ENCODE measurements at places on chromosomes 5 and 9.

- DNase-seq, result no peak
These were observed 309.3 kb upstream of the ACTBL2 start for GRCh38 chr5:57791875-57792274.

GRCh38 chr5:10469253-10470050 lies 27.8 kb downstream of the ROPN1L start:
- DNase-seq, result no peak

DNA sequence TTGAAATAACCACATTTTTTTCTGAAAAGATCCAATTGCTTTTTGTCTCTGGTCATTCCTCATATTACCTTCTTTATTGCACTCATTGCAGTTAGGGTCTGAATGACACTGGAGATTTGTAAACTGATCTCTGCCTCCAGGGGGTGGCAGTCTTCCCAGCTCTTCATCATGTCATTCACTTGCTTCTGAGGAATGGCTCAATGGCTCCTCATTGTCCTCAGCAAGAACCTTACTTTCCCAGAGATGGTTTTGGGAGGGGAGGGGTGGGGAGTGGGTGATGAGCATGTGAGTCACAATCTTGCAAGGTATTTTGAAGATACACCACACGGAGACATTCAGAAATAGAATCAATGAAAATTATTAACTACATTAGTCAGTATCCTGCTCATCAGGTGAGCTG lies 159.8 kb upstream of the GAS1 start:
- no peak for DNase-seq

GRCh38 chr5:135955525-135955924 lies 742 bp upstream of the LECT2 start:
- DNase-seq, result no peak

DNA sequence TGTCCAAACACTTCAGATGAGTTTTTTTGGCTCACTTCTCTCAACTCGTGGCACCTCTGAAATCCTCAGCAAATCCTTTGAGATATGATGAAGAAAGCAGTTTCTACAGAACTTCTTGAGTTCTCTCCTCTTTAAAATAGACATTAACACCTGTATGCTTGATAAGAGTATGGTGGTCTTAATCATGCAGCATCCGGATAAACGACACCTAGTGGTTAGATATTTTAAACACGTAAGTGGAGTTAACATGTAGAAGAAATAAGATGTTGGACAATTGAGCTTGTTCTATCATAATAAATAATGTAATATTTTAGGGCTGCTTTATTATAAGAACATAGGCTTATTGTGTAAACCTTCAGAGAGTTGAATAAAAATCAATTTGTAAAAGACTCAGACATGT lies 324.8 kb downstream of the CYLC2 start:
- no peak for DNase-seq

GRCh38 chr9:16624744-16625117 lies 245.7 kb downstream of the BNC2 start:
- no peak for DNase-seq

GRCh38 chr5:87872986-87873385 lies 395.7 kb downstream of the TMEM161B start:
- DNase-seq, result no peak

DNA sequence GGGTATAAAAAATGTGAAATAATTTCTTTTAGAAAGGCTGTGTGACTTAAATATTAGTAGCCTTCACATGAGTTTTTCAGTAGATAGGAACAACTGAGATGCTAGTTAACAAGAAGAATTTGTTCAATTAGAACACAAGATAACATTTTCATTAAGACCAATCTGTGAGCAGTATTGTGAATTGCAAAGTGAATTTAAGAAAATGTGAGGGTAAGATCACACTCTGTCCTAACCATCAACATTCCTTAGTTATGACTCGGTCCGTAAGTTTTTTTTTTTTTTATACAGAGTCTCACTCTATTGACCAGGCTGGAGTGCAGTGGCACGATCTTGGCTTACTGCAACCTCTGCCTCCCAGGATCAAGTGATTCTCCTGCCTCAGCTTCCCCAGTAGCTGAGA lies 180.2 kb upstream of the EGFLAM start:
- DNase-seq, result no peak

DNA sequence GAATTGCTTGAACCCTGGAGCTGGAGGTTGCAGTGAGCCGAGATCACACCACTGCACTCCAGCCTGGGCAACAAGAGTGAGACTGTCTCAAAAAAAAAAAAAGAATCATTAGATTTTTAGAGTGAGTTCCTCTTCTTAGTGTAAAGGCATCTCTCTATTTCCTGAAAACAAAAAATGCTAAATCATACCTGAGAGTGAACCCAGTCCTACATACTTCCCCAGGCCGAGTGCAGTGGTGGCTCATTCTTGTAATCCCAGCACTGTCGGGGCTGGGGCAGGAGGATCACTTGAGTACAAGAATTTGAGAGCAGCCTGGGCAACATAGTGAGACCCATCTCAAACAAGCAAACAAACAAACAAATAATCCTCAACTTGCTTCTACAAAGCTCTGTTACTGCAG lies 38.2 kb upstream of the LPAR1 start:
- no peak for DNase-seq

DNA sequence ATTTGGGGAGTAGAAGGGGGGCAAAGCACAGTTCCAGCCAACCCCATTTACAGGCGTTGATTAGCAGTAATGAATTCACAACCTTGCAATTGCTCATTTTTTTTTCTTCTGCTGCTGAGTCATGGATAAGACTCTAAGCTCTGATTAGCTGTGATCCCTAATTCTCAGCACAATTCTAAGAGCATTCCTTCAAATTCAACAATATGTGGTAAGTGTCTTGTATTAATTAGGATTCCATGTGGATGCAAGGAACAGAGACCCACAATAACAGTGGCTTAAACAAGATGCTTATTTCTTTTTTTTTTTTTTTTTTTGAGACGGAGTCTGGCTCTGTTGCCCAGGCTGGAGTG lies 133.4 kb downstream of the PALM2AKAP2 start:
- DNase-seq, result no peak

DNA sequence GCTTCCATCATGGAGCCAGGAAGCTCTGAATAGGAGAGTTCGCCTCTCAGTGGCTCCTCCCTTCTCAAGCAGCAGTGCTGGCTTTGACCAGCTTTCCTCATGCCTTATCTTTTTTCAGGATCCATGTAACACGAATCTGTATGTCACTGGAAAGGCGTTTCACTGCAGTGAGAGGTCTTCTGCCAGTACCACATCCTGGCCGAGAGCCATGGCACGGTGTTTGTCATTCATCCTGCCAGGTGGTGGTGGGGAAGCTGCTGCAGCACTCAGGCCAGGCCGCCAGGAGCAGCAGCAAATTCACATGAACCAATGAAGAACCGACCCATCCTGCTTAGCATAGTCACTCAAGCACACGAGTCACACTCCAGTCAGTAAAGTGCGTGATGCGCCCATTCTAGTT lies 179.0 kb downstream of the FANCC start:
- no peak for DNase-seq

GRCh38 chr5:18507114-18507513 lies 872.9 kb downstream of the TAF11L14 start:
- DNase-seq, result no peak

Data from chondrocyte (in vitro differentiated cells).